ENCODE measurements at places on chromosomes 6 and 20.

- no peak for DNase-seq
These were observed 4.5 kb upstream of the SERINC1 start for GRCh38 chr6:122476131-122476530.

DNA sequence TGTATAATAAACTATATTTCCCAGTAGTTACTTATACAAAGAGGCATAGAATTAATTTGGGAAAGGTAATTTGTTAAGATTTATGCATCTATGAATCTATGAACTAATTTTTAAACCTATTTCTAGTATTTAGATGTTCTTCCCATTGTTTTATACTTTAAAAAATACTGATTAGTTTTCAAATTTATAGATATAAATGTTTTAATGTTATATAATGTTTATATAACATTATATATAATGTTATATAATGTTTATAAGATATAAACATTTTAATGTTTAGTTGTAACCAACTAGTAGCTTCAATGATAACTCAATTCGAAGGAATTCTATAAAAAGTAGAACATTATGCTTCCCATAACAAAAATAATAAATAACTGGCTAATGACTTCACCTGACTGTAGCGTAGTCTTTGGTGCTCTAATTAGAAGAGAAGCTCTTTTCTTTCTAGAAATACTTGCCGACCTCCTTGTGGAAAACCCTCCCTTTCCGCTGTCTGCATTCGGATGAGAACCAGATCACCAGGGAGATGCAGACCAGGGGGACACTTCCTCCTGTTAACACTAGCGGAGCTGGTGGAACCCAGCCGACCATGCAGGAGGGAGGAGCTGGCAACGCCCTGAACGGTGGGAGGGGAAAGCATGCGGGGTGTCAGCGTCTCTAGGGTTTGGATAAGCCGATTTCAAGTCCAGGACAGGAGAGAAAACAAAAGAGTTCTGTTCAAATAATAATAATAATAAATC, 158.4 kb downstream of the OR2B2 start:
- DNase-seq, result peak; percentile 79

DNA sequence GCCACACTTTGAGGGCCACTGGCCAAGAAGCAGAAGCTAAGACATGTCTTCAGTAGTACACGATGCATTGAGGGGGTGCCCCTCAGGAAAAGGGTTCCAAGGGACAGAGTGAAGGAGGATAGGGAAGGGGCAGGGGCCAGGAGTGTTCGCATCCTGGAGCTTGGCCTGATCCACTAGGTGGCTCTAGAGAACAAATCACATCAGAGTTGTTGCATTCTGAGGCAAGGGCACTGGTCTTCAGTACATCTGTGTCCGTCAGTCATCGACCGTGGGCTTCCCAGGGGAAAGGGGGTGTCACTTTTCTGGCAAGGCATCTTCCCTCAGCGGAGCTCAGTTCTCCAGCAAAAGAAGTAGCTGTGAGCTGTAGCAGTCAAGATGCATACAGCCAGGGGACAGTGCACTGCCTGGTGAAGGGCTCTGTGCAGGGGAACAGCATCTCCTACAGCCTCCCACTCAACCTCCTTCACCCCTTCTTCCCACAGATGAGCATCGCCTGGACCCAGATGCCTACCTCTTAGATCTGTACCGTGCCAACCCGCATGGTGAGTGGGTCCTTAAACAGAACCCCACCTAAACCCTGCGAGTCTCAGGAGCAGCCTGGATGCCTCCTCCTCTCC, 47.8 kb downstream of the ARHGAP40 start:
- no peak for DNase-seq

GRCh38 chr6:139270249-139270648, 21.5 kb downstream of the TXLNB start:
- DNase-seq, result no peak

DNA sequence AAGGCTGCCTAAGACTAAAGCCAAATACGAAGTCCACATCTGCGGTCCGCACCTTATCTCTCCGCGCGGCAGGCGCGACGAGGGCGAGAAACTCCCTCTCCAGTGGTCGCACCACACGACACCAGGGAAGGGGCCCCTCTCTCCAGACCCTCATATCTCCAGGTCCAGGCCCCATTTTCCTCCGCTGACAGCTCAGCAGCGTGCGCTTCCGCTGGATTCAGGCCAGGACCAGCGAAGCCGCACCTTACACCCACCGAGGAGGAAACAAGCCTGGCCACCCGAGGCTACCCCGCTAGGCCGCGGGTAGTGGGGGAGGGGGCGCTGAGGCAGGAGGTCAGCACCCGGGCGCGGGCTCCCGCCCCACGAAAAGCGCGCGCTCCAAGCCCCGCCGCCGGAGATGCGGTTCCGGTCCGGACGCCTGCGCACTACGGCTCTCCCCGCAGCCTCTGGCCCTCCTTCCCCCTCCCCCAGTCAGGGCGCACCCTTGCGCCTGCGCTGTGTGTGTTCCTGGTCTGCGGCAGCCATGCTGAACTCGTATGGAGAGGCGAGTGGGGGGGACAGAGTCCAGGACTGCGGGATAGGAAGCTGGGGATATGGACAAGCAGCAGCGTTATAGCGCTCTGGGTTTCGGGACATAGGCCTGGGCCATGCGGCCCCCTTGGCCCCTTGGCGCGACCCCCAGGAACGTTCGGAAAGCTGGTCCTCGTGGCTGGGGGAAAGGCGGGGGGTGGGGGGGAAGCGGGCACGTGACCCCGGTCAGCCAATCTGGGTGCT, at the start of gene BRD2:
Gene BRD2 (plus strand): TSS at position 502 of the 774 bp plus-strand sequence. CDS start 4,305 bp downstream, outside the sequence.
- peak; percentile 92 for DNase-seq

- no peak for DNase-seq
These were observed 97.2 kb upstream of the MAP7 start for GRCh38 chr6:136647363-136647852.

DNA sequence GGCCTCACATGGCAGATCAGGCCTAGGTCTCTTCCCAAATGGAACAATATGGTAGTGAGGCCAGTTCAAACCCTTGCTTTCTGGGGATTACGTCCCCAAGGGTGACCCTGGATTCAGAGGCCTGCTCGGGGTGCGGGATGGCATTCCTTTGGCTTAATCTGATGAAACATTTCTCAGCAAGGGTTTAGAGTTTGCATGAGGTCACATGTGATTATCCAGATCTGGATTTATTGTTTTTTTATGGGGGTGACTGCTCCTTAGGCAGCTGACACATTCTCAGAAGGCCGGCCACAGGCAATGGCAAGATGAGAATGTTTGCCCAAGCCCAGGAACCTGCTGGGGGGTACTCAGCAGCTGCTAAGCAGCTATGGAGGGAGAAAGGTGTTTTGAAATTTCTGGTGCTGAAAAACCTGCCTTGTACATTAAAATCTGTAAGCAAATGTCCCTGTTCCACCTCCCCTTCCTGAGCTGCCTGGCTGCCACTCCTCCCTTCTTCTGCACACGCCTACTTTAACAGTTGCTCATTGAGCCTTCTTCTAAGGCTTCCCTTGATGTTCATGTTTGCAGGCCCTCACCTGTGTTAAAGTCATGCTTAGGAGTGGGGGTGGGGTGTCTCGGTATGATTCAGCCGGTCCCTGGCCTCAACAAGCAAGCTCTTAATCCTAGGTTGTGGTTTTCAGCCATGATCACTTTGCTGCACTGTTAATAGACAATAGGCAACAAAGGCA, 37.9 kb upstream of the FUCA2 start:
- no peak for DNase-seq

GRCh38 chr20:57399587-57400155, 8.5 kb downstream of the RBM38 start:
- DNase-seq, result no peak

- DNase-seq, result no peak
These were observed 90.9 kb upstream of the LGSN start for GRCh38 chr6:63410435-63411426.

GRCh38 chr20:58945965-58946631, 35.0 kb upstream of the NELFCD start:
- DNase-seq, result no peak

GRCh38 chr6:41713159-41713649, 22.2 kb downstream of the TFEB start:
- peak; percentile 11 for DNase-seq

DNA sequence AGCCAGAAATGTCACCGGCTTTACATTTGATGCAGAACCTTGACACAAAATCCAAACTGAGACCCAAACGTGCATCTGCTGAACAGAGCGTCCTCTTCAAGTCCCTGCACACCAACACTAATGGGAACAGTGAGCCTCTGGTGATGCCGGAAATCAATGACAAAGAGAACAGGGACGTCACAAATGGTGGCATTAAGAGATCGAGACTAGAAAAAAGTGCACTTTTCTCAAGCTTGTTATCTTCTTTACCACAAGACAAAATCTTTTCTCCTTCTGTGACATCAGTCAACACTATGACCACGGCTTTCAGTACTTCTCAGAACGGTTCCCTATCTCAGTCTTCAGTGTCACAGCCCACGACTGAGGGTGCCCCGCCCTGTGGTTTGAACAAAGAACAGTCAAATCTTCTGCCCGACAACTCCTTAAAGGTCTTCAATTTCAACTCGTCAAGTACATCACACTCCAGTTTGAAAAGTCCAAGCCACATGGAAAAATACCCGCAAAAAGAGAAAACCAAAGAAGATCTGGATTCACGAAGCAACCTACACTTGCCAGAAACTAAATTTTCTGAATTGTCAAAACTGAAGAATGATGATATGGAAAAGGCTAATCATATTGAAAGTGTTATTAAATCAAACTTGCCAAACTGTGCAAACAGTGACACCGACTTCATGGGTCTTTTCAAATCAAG, 108.4 kb downstream of the RTN4IP1 start:
- DNase-seq, result no peak

DNA sequence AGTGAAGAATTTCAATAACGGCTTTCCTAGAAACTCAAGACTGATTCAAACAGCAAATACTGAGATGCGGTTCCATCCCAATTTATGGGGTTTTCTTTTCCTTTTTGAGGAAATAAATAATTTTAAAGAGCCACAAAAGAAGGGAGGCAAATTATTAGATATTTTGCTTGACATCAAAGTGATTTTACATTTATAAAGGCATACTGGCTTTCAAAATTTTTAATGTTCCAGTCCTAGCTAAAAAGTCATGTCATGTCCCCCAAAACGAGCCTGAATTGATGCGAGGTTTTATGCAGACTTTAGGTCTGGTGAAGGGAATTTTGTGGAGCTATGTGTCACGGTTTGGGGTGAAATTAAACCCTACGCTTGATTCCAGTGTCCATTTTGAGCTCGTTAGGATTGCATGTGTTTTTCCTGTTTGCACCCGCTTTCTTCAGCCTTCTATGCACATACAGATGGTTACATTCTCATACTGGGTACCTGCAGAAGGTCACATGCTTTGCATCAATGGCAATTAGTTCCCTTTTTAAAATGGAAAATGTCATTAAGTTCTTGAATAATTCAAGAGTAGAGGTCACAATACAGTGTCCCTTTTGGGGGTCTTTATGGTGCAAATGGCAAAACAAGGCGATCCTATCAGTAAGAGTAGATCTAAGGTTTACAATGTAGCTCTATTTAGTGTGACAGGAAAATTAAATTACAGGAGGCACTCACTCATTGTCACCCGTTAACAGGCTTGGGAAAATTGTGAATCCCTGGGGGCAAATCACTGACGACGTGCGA, 17.3 kb downstream of the FOXA2 start:
- no peak for DNase-seq

- no peak for DNase-seq
These were observed 40.4 kb upstream of the FAM83C start for GRCh38 chr20:35332540-35333200.

DNA sequence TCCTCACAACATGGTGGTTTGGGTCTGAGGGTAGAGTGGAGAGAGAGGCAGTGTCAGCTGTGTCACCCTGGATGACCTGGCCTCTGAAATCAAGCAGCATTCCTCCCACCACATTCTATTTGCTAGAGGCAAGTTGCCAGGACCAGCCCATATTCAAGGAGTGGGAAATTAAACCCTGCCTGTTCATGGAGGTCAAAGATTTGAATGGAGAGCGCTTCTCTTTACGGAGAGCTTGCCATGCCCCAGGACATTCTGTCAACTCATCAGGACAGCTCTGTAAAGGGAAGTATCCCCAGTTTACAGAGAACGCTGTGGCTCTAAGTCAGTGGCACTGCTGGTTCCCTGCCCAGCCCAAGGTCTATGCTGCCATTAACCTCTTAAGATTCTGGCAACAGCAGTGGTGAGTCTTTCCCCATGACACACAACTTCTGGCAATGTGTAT, 90.0 kb upstream of the INSM1 start:
- peak; percentile 60 for DNase-seq

DNA sequence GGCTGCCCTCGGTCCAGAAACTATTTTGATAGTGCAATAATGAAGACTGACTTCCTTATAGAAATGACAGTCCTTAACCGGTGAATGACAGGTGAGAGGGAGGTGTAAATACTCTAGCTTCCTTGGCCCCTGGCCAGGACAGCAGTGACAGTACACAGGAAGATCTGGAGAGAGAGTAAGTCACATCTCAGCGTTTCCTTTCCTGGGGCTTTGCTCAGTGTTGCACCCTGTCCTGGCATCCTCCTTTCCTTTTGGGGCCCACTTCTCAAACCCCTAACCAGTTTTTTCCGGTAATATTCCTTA, 336.9 kb downstream of the CD83 start:
- DNase-seq, result peak; percentile 85

DNA sequence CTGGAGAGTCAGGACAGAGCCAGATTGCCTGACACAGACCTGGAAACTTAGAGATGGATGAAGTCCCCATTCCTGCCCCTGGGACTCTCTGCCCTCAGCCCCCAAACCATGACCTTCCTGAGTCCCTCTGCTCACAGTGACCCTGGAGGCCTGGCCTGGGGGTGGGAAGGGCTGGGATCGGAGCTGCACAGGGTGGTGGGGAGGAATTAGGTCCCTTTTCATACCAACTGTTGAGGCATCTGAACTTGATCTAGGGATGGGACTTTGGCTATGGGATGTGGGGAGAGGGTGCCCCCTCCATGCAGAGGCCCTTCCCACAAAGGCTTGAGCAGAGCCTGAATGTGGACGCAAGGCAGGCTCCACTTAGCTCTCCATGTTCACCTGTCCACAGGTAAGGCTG, 144.1 kb downstream of the MRPL14 start:
- DNase-seq, result no peak

GRCh38 chr6:99645986-99646385, 39.4 kb downstream of the PRDM13 start:
- DNase-seq, result no peak

DNA sequence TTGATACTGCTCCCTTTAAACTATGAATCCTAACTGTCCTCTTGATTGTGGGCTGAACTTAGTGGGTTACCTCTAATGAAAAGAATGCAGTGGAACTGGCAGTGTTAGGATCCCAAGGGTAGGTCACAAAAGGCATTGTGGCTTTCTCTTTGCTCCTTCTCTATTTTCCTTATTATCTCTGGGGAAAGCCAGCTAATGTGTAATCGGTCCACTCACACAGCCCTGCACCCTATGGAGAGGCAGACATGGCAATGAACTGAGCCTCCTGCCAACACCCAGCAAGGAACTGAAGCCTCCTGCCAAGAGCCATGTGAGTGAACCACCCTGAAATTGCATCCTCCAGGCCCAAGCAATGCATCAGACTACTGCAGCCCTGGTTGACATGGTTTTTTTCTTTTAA, 24.6 kb upstream of the ZNF133 start:
- DNase-seq, result no peak

- DNase-seq, result no peak
These were observed 41.6 kb downstream of the CYP39A1 start for GRCh38 chr6:46610862-46611553.

GRCh38 chr6:98118397-98119045, 715.9 kb upstream of the POU3F2 start:
- DNase-seq, result no peak

GRCh38 chr20:25378884-25379733, 11.5 kb downstream of the ABHD12 start:
- no peak for DNase-seq

Data from DMS153 (cell line).